Left ventricle myocardium inferior (tissue), 1 donor: ENCODE measurements at places on chromosomes 3 and 15. TPM values are rescaled to one million over a fixed set of nuclear protein-coding genes. Genes with fewer than 3 reads are reported as not detected.

FBXL2 gene
- 1.5 TPM for total RNA-seq

SV2B gene
- 2.8 TPM for total RNA-seq

TMEM108 gene
- 2.4 TPM for total RNA-seq

CHRD gene
- 6.5 TPM for total RNA-seq

CLDN18 gene
- not detected for total RNA-seq

HIGD2B gene
- total RNA-seq: not detected

USP13 gene
- total RNA-seq: 162 TPM

EXD1 gene
- not detected for total RNA-seq

CNTN6 gene
- not detected for total RNA-seq

SPSB4 gene
- 11.2 TPM for total RNA-seq

AADACL2 gene
- not detected for total RNA-seq

TUSC7 gene
- total RNA-seq: not detected

FSIP1 gene
- total RNA-seq: 1.2 TPM

NGLY1 gene
- 27.7 TPM for total RNA-seq

SUCNR1 gene
- 0.30 TPM for total RNA-seq

BUB1B gene
- total RNA-seq: 0.85 TPM

TRNT1 gene
- total RNA-seq: 14.6 TPM

EPHA3 gene
- total RNA-seq: 3.5 TPM

SNX22 gene
- total RNA-seq: 2.0 TPM

DNA sequence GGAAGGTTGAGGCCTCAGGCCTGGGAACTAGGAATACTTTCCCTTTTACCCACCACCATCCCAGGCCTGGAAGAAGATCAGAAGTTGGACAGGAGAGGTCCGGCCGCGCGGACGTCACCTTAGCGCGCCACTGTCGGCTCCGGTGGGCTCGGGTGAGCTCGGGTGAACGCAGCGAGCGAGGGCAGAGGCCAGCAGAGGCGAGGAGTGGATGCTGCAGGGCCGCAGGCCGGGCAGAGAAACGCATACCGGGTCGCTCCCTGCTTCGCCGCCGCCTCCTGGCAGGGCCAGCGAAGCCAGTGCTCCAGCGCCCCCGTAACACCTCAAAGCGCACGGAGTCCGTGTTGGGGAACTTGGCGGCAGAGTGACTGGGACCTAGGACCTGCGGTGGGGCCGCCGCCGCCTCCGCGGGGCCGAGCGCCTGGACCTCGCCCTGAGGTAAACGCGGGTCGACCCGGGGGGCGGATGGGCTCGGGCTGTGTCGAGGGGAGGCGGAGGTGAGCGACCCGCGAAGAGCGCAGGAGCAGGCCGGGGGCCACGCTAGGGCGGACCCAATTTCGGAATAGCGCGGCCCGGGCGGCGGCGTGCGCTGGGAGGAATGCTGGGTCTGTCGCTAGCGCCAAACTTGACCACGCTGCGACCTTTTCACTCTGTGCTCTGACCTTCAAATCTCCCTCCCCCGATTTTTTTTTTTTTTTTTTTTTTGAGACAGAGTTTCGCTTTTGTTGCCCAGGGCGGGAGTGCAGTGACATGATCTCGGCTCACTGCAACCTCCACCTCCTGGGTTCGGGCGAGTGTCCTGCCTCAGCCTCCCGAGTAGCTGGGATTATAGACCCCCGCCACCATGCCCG is 1.6 kb downstream of the CYP11A1 start:
- peak; percentile 48 for DNase-seq

DNA sequence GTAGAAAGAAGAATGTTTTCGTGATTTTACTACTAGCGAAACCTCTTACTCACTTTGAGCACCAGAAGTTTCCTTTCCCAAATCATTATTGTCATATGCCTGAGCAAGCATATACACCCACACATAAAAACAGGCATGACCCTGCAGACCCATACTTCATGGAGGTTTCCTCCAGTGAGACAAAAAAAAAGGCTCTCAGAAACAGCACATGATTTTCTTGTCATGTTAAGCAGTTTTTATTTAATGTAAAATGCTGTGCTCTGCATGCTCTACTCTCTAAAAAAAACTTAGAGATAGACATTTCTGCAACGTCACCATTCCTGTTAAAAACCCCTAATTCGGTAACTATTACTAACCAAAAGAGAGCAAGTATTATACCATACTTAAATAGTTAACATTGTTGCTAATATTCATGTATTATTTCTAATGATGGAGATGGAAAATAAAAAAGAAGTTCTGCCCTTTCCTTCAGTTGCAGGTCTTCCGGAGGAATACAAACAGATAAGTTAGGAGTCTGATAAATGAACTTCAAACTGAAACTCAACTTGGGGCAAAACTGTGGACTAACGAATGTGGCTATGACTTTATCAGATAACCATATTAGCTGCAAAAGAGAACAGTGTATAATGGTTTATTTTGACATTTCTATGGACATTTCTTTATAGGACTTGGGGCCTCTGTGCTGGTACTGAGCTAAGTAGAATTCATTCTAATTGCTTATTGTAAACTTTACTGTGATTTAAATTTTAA is 15.9 kb downstream of the CD200R1 start:
- DNase-seq: no peak

- DNase-seq: no peak
These were observed 35.4 kb downstream of the SV2B start for GRCh38 chr15:91135201-91136130.

DNA sequence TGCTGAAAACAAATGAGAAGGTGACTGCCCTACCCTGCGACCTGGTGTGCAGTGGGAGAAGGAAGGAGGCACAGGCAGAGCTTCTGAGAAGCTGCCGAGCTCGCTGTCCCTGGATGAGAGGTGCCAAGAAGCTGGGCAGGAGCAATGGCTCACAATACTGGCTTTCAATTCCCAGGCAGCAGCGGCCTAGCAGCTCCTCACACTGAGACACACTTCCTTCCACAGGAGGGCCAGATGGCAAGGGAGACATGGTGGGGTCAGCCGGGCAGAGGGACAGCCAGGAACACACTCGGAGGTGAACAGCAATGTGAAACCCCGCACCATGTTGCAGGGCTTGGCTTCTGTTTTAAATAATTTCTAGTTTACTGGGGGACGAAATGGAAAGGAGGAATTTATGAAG is 314.6 kb downstream of the EPHB1 start:
- DNase-seq: no peak

GRCh38 chr15:27328608-27329007 is 357.6 kb downstream of the GABRG3 start:
- no peak for DNase-seq

- no peak for DNase-seq
These were observed 49.3 kb upstream of the SCN5A start for GRCh38 chr3:38698760-38699159.

- peak; percentile 73 for DNase-seq
These were observed 21.9 kb downstream of the ABTB1 start for GRCh38 chr3:127694467-127695215.

GRCh38 chr3:145326666-145327065 is 834.3 kb downstream of the PLOD2 start:
- no peak for DNase-seq

DNA sequence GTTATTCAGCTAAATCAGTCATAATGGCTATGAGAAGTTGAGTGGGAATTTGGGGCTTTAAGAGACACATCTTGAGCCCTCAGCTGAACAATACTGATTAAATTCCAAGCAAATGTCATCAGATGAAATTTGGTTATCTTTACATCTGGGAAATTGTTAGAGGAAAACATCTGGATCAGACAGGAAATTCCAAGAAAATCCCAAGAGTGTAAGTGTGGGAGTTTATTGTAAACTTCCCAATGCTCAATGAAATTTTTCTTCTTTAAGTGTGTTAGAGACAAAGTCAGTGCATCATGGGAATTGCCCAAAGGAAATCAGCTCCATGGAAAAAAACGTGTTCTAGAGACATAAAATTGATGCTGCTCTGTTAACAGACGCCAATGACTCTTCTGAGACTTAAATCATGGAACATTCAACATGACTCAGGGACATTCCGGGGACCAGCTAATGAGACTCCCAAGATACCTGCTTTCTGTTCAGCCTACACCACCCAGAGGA is 19.8 kb upstream of the DCLK3 start:
- DNase-seq: no peak

- no peak for DNase-seq
These were observed 6.8 kb downstream of the FYCO1 start for GRCh38 chr3:45988804-45989203.

- DNase-seq: no peak
These were observed 682.6 kb downstream of the ZBBX start for GRCh38 chr3:166697495-166697894.

GRCh38 chr3:148332509-148332908 is 365.2 kb upstream of the AGTR1 start:
- no peak for DNase-seq

GRCh38 chr3:67000009-67000408 is 1.9 kb downstream of the KBTBD8 start:
- DNase-seq: no peak

- DNase-seq: no peak
These were observed 911 bp upstream of the AZI2 start for GRCh38 chr3:28349469-28350000.

GRCh38 chr3:128429275-128429674 is 37.4 kb downstream of the DNAJB8 start:
- DNase-seq: no peak

DNA sequence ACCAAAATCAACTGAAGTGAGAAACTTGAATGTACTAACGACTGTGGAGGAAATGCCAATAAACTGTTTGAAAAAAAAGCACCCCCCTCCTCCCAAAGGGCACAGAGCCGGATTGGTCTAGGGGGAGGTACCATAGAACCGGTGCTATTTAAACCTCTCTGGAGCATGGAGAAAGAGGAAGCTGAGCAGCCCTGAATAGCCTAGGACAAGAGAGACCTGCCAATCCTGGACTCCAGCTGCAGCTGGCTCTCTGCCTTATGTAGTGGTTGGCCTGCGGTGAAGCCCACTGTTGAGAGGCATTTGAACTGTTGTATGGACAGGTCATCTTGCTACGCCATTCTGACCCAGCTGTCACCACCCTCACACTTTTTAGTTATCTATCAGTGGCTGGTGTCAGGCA is 1.5 kb upstream of the SH3GL3 start:
- no peak for DNase-seq

- no peak for DNase-seq
These were observed 2.6 kb upstream of the HYAL2 start for GRCh38 chr3:50325113-50325480.

DNA sequence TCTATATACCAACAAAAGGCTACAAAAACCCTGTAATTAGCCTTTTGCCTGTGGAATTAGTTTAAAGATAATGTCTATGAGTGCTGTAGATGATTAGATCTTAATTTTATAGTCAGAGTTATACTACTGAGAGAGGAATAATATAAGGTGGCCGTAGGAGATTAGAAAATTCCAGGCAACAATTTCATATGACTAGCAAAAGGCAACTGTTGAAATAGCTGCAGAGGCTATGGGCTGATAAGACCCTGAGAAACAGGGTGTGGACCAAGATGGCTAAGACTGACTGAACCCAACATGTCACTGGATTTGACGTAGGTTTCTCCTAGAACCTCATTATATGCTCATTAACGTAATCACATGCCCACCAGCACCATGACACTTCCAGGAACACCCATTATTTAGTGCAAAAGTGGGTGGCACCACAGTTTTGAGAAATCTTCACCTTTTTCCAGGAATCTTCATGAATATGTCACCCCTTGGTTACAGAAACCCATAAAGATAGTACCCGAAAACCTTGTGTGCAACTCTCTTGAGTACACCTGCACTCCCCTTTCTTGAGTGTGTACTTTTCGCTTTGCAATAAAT is 29.1 kb upstream of the SCG3 start:
- DNase-seq: no peak

DNA sequence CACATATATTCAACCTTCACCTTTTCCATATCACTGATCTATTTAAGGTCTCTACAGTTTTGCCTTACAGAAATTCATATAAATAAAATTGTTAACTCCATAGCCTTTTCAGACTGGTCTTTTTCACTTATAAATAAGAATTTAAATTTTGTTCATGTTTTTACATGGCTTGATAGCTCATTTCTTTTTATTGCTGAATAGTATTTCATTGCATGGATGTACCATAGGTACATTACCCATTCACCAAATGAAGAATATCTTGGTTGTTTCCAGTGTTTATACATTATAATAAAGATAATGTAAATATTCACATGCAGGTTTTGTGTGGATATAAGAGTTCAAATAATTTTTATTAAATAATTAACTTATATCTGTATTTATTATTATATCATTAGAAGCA is 1765.0 kb downstream of the OTOL1 start:
- no peak for DNase-seq

GRCh38 chr15:78200276-78200930 is 34.0 kb downstream of the ACSBG1 start:
- no peak for DNase-seq

GRCh38 chr3:60696428-60697125 is 554.7 kb downstream of the FHIT start:
- no peak for DNase-seq

DNA sequence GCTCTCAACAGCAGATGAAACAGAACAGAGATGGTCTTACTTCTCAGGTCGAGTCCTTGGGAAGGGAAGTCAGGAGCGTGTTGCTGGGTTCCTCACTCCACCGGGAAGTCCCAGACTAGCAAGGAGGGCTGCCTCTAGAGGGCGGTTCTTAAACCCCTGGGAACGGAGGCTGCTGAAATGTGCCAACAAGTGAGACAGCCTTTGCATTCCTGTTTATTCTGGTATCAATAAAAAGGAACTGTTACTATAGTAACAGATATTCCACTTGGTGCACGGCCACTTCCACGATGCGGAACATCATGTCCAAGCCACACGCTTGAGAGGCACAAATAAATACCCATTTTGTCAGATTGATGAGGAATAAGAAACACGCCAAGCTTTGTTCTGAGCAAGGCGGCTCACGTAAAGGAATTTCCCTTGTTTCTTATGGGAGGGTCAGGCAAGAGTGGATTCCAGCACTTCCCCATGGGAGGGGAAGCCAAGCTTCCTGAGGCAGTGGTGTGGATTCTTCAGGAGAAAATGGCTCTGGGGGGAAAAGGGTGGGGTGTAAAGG is at the start of gene FAM107A:
Gene FAM107A, minus strand, starts transcription at position 123 of the 553 bp plus-strand sequence. CDS start 7,531 bp downstream, outside the sequence.
- DNase-seq: peak; percentile 43

DNA sequence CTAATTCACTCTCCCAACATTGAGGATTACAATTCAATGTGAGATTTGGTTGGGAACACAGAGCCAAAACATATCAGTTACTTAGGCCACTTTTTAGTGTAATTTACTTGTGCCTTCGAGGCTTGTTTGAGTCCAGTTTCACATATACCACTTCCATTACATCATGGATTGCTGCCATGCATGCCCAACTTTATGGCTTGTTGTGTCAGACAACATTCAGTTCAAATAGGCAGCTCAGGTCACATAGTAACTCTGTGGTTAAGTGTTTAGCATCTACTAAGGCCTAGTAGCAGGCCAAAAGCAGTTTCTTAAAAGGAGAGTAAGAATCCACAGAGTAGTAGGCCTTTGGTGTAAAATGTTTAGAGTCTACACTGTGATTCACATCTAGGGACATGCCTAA is 164.3 kb upstream of the GMNC start:
- DNase-seq: no peak

DNA sequence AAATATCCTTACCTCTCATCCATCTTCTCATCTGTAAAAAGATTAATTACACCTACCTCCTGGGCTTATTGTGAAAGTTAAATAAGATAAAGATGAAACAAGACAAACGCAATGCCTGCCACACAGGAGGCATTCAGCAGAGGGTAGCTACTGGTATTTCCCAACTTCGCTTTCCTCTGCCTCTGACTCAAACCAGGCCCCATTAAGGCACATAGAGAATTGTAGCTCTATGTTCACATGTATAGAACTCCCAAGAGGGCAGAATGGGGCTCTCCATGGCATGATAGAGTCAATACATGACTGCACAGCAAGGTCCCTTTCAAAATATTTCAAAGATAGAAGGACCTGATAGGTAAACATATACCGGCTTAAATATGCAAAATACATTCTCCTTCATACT is 1.4 kb downstream of the LYSMD2 start:
- no peak for DNase-seq

- DNase-seq: no peak
These were observed 38.7 kb downstream of the TIGIT start for GRCh38 chr3:114332342-114333179.
